ENCODE measurements at places on chromosomes 3 and 15. TPM values are rescaled to one million over a fixed set of nuclear protein-coding genes. Genes with fewer than 3 reads are reported as not detected.

Gene EFL1
- total RNA-seq = 15.1 TPM

Gene SPESP1
- total RNA-seq = 1.3 TPM

Gene MNS1
- 3.5 TPM for total RNA-seq

Gene TERC
- not detected for total RNA-seq

DNA sequence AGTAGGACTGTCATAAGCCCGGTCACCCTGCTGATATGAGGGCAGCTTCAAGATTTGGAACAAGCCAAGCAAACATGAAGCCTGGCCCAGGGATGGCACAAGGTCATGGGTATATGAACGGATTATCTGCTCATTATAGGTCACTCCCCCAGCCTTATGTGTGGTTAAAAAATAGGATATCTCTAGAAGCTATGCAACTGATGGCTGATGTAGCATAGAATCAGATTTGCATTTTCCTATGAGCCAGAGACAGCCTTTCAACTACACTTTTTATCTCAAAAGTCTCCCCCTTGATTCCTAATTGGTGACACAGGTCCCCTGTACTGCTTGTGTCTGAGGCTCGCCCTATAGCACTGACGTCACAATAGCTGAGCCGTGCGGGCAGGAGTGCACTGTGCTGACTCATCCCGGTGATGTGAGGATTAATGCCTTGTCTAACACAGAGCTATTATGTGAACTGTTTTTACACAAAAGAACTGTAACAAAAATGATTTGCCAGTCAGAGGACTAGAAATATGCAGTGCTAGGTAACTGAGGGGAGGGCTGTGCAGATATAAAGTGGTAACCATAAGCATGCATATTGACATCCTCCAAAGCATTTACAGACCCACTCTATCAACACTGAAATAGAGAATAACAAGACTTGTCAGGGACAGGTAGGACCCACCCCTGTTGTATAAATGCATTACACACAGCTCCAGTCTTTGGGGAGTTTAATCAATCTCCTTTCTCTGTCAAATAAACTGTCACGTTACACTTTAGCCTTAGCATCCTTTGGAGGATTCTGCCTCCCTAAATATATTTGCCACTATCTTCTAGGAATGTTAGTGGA lies 204.9 kb downstream of the TIGIT start:
- H3K4me1 ChIP-seq = peaks cover 6% of the 10 kb centered on the region
- H3K27ac ChIP-seq = no peak overlapping the region
- no peaks in the 10 kb centered on the region for H3K27me3 ChIP-seq
- H3K36me3 ChIP-seq = no peaks in the 10 kb centered on the region

DNA sequence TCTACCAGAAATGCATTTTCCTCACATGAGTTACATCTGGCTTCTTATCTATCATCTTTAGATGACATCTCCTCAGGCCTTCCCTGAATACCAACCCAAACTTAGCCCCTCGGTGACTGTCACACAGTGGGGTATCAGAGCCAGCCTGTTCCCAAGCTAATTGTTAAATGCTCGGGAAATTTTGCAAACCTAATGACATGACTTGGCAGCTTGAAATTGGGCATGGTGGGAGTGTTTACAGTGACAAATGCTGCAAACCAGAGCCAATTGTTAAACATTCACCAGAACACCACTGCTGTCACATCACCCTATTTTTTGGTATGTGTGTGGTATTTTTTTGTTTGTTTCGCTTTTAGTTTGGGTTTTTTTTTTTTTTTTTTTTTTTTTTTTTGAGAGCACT lies 130.8 kb downstream of the HCN4 start:
- H3K36me3 ChIP-seq = no peaks in the 10 kb centered on the region
- no peak overlapping the region for H3K4me3 ChIP-seq
- no peak overlapping the region for H3K27ac ChIP-seq
- DNase-seq = no peak
- H3K4me1 ChIP-seq = peaks cover 3% of the 10 kb centered on the region

DNA sequence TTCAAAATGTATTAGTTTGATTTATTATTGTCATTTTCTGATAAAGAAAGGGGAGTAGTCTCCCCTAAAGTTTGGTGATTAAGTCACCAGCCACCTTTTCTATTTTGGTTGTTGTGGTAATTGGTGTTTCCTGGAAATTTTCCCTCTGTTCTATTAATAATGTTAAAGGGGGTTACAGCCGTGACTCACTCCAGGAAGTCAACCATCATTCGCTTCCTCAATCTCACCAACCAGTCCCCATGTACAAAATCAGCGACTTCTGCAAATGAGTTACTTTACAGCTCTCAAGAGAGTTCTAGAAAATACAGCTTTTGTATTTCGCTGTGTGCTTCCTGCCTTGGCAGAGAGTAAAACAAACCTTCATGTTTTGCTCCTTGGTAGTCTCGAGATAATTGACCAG lies 285.1 kb downstream of the LPP start:
- peaks cover 7% of the 10 kb centered on the region for H3K4me1 ChIP-seq
- no peaks in the 10 kb centered on the region for H3K27me3 ChIP-seq
- H3K36me3 ChIP-seq = no peaks in the 10 kb centered on the region
- H3K4me3 ChIP-seq = no peak overlapping the region
- H3K27ac ChIP-seq = peak overlapping the region; percentile 50

DNA sequence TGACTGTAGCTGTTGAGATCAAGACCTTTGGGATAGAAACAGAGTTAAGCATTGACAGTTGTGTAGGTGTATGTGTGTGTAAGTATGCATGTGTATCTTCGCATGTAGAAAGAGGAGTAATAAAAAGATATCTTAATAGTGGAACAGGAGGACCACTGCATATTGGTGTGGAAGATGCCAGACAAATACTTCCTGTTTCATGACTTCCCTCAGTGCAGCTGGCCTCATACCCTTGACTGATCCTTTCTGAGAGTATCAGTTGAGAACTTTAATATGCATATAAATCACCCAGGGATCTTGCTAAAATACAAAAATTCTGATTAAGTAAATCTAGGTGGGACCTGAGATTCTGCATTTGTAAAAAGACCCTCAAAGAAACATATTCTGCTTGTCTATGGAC lies 8.5 kb upstream of the ZBED2 start:
- H3K27me3 ChIP-seq = no peaks in the 10 kb centered on the region
- no peak for DNase-seq
- H3K36me3 ChIP-seq = no peaks in the 10 kb centered on the region
- no peak overlapping the region for H3K27ac ChIP-seq
- no peak overlapping the region for H3K4me3 ChIP-seq

Measured in aorta (tissue), 5 donors.